HS-27A (cell line): ENCODE measurements at places on chromosomes 2 and 18.

DNA sequence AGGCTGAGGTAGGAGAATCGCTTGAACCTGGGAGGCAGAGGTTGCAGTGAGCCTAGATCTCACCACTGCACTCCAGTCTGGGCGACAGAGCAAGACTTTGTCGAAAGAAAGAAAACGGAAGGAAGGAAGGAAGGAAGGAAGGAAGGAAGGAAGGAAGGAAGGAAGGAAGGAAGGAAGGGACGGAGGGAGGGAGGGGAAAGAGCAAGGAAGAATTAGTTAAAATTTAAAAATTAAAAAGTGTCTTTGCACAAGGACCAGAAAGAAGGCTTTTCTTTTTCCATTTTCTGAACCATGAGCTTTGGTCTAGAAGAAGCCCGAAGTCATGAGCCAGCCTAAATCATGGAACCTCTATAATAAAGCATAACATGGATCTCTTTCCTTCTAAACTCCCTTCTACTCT is 138.2 kb upstream of the DNAJC10 start:
- DNase-seq: no peak

DNA sequence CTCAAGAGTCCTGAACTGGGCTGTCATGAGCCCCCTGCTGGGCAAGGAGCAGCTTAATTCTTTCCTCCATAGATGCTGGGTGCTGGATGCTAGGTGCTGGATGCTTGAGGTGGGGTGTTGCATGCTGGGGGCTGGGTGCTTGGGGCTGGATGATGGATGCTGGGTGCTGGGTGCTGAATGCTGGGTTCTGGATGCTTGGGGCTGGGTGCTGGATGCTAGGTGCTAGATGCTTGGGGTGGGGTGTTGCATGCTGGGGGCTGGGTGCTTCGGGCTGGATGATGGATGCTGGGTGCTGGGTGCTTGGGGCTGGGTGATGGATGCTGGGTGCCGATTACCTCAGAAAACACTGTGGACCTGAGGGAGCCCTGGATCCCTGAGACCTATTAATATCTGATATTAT is 837.7 kb downstream of the GALR1 start:
- DNase-seq: no peak

DNA sequence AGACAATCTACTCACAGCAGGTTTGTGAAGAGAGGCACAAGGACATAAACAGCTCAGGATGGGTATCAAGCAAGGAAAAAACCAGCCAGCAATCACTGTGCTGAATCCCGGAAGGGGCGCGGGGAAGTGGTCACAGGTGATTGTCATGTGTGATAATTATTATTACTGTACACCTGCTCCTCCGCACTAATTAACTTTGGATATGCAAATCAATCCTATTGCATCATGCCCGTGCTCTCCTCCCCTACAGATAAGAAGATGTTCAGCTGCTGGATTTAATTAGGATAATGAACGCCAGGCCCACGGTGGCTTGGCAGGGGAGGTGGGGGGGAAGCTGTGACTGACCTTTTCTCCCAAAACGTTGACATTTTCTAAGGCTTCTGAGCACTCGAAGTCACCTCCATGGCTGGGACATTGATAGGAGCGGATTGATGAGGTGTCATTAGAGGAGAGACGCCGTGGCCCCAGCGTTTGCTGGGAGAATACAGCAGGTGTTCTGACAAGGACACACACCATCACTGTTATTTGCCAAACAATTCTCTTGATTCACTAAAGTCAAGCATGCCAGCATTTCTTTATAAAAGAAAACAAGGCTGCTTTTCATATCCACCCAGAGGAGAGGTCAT is 160.3 kb upstream of the VRK2 start:
- no peak for DNase-seq

GRCh38 chr2:201795607-201796477 is 10.5 kb upstream of the CDK15 start:
- DNase-seq: no peak

GRCh38 chr2:119649364-119649917 is 29.6 kb upstream of the TMEM177 start:
- no peak for DNase-seq

DNA sequence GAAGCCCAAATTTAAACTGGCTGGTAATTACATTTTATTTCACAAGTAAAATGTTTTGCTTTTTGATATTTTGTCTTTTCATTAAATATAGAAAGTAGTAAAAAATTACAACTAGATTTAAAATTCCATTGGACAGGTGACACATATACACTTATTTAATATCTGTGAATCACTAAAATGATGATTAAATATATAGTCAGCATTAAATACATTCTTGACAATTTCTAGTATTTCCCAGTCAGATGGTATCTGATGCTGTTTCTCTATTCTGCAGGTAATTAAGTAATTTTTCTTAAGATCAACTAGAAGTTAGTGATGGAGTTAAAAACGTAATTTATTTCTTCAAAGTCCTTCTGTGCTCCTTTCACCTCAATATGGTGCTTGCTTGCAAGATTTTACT is 237.8 kb downstream of the LRRTM4 start:
- DNase-seq: no peak

DNA sequence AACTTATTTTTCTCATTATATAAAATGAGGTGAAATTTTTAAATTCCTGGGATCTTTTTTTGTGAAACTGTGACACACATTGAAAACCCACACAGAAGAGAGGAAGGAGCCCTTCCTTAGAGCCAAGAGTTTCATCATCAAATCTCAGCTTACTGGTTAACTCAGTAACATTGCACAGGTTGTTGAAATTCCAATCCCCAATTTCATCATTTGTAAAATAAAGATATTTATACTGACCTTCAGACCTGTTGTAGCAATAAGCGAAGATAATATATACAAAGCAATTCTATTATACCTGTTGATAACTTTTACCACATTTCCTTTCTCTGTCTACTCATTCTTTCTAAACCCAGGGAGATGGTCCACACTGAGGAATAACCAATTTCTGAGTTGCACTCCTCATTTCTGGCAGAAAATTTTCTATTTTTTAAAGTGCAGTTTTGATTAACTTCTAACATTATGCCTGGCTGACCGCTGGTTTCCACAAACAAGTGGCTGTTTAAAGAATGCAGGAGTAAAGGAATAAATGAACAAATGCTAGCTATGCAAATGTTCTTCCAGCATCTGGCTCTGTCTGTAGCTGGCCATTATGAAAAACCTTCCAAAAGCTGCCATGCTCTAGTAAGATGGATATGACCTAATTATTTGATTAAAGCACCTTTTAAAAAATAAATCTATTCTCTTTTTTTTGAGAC is 105.7 kb upstream of the LINC00305 start:
- DNase-seq: no peak

- DNase-seq: no peak
Measured at GRCh38 chr2:241858206-241859016, at the start of gene PDCD1. Gene PDCD1 (minus strand): TSS chr2:241858894. CDS start chr2:241858838, 56 bp downstream.

GRCh38 chr18:2223449-2223848 is 347.9 kb downstream of the METTL4 start:
- no peak for DNase-seq

DNA sequence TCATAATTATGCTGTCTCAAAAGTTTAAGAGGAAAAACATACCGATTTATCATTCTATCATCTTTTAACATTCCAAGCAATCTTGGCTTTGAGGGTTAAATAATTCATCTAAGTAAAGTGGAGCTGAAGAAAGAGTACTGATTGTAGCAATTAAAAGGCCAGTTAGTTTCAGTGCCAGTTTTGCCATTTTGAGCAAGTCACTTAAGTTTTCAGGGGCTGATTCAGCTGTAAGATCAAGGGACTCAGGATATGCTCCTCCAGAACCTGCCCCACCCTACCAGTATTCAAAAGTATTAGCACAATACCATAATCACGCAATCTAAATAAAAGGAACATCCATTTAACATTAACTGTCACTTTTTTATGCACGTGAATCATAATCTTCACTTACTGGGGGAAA is 1.9 kb downstream of the SS18 start:
- no peak for DNase-seq

DNA sequence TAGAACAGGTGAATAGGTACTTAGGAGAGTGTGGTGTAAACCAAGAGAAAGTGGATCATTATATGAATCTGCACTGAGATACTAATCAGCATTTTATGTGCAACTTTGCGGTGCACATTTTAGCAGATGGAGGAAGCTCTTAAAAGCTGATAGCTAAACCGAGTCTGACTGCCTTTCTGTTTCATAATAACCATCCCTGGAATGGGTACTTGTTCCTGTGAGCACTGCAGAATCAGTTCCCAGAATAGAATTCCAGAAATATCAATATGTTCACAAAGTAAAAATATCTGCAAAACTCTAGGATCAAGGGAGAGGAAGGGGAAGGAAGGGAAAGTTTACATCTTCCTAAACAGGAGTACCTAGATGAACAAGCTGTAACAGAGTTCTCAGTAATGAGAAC is 432.2 kb upstream of the HNRNPA3 start:
- DNase-seq: no peak

DNA sequence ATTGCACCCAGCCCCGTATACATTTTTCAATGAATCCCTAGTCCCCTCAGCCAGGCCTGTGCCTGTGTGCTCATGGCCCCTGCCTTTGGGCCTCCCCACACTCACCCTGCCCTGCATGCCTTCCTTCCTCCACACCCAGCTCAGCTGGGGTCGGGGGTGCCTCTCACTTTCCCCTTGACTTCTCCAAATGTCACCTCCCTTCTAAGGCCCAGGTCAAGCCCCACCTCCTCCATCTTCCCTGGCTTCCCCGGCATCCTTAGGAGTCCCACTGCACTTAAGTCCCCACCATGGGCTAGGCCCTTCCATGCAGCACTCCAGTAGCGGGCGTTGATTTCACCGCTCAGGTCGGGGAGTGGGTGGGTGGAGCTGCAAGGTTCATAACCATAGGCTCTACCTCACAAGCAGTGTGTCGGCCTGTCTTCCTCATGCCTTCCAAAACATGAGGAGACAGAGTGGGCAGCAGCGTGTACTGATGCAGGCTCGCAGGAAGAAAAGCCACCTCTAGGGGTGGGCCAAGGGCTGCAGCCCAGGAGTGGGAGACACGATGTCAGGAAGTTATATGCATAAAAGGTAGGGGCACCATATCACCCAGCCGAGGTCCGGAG is 47.7 kb downstream of the DNMT3A start:
- no peak for DNase-seq

GRCh38 chr2:176599796-176600485 is 330.7 kb downstream of the MTX2 start:
- no peak for DNase-seq

- no peak for DNase-seq
Measured at GRCh38 chr2:237731663-237732062, 66.9 kb upstream of the RBM44 start.

GRCh38 chr2:75340560-75340959 is 141.2 kb upstream of the TACR1 start:
- no peak for DNase-seq

GRCh38 chr2:102368461-102369109 is 13.0 kb downstream of the IL18R1 start:
- no peak for DNase-seq

GRCh38 chr2:189304360-189304759 is 124.8 kb upstream of the COL5A2 start:
- DNase-seq: no peak

GRCh38 chr2:232483311-232483922 is 4.2 kb downstream of the ECEL1 start:
- no peak for DNase-seq

GRCh38 chr2:32745191-32745590 is 117.3 kb downstream of the TTC27 start:
- DNase-seq: no peak

DNA sequence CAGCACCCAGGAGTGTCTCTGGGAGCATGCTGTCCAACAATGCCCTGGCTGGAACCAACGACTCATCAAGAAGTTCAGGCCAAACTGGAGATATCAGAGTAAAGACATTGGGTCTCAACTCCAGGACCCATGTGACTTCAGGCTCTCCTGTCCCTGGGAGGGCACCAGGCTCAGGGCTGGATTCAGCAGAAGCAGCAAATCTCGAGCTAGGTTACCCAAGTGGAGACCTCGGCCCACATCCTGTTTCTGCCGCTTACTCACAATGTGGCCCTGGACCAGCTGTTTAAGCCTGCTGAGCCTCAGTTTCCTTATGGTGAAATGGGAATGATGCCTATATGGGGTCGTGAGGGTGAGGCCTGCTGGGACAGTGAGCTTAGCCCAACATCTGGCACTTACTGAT is 9.3 kb upstream of the OTOF start:
- DNase-seq: no peak

DNA sequence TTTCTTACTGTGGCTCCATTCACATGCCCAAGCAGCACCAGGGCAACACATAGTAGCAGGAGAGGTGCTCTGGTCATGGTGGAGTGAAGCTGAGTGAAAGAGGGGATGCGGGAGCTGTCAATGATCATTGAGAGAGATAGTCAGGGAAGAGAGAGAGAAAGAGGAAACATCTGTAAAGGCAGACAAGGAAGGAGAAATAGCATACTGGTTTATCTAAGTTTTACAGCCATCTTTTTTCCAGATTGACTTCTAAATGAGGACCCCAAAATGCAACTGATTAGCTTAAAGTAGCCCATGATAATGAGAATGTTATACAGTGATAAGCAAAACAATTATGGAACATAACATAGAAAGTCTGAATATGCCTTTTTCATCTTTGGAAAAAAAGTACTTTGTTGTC is at the start of gene C2orf66:
C2orf66 (minus strand) TSS at position 96 of the 400 bp plus-strand sequence; CDS start at position 77, 19 bp downstream.
- DNase-seq: no peak

GRCh38 chr2:105498281-105498846 is 99.5 kb upstream of the FHL2 start:
- no peak for DNase-seq

DNA sequence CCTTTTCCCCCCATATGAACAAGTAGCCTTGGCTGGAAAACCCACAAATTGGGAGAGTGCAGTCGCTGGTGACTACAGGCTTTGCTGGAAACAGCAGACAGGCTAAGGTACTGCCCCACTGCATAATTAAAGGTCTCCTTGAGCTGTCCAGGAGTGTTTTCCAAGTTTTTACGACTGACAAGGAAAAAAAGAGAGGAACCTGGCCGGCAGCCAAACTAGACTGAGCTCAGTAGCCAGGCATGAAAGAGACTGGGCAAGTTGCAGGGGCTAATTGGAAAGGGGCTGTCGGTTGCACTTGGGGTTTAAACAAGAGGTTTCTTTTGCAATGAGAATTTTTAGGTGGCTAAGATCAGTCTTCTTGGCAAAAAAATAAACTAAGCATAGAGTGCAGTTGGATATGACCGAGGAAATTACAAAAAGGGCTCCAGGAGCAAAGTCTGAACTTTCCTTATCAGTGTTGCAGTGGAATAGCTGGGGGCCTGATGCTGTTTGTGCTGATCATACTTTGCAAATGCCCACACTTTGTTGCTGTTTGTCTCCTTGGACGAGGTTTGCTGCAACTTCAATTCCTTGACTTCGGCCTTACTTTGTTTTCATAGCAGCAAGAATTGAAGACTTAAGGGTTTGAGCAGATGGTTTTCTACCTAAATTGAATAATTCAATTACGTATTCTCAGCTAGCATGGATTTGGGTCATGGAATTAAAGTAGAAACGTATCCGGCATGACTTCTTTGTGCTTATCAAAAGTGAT is 2.1 kb downstream of the GULP1 start:
- DNase-seq: no peak

DNA sequence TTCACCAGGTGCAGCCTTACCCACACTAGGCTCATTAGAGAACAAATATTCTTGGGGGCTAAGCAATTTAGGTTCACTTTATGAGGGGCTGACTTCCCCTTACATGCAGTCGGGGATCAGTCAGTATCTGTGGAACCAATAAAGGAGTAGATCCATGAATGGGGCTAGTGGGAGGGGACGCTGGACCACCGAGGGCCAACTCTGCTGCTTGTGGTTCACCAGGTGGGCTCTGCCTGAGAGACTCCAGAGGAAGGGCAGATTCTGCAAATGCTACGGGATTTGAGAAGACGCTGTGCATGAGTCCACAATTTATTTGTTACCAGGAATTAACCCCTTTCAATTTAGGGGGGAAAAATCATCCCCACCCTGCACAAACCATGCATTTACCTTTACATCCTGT is 15.9 kb upstream of the HAAO start:
- no peak for DNase-seq
